NCI-H2029 treated with DMSO at 0.1 percent for 48 hours (cell line): ENCODE measurements at places on chromosomes 6 and 20.

GRCh38 chr6:137097057-137097456, 52.3 kb upstream of the IL20RA start:
- DNase-seq: no peak

DNA sequence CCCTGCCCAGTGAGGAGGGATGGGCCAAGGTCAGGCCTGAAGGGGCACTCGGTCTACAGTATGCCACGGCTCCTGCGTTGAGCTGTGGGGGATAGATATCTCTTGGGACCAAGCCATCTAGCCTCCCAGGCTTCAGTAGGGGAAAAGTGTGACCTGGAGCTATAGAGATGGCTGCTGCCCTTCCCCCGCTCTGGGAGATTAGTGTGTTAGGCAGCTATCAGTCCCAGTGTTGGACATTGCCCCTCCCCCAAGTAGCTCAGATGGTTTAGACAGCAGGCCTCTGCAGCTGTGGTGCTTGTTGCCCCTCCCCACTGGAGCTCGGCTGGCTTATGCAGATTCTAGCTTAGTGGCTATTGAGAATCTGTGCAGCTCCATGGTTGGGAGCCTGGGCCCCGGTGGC, 56.8 kb downstream of the KHDRBS2 start:
- no peak for DNase-seq

GRCh38 chr6:101818051-101818450, 424.5 kb downstream of the GRIK2 start:
- DNase-seq: no peak

DNA sequence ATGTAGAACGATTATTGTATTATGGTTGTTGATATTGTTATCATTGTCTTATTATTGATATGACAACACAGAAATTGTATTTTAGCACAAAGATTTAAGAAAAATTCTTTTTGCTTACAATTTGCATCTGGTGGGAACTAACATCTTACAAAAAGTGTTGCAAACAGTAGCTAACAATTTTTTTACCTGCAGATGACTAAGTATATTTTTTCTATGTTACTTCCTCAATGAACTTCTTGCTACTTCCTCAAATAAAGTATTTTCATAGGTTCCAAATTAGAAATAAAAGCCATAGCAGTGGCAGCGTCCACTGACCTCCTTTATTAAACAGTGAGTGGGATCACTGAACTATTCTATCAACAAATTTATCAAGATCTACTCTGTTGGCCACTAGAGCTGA, 847.0 kb downstream of the PHF3 start:
- no peak for DNase-seq

- DNase-seq: no peak
Measured at GRCh38 chr6:36912586-36912985, 26.8 kb downstream of the C6orf89 start.

- no peak for DNase-seq
Measured at GRCh38 chr20:684676-685319, 9.2 kb upstream of the SCRT2 start.

GRCh38 chr20:45545754-45546453, 1.3 kb downstream of the EPPIN start:
- no peak for DNase-seq

GRCh38 chr6:143333749-143334520, 116.6 kb downstream of the ADAT2 start:
- DNase-seq: no peak

DNA sequence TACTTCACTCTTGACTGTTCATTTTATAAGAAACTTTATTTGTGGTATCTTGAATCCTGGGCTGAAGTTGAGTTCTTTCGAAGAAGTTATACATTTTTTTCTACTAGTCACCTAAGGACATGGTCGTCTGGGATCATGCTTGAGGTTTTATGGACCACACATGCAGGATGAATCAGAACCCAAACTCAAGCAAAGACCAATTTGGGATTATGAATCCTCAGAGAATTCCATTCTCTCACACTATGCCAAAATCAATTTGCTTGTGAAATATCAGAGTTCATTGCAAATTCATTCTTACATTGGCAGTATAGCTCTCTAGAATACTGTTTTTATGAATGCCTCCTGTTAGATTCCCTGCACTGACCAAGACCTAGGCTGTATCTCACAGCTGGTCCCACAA, 114.3 kb upstream of the HDAC2 start:
- DNase-seq: no peak

- no peak for DNase-seq
Measured at GRCh38 chr6:35213824-35214756, at the start of gene SCUBE3. Gene SCUBE3 (plus strand): TSS chr6:35213956. CDS start chr6:35214419, 463 bp downstream.
